ENCODE measurements at places on chromosomes 5 and 9. TPM values are rescaled to one million over a fixed set of nuclear protein-coding genes. Genes with fewer than 3 reads are reported as not detected.
A peak's percentile ranks its signal among the peaks of the same experiment; 100 is the strongest.

- no peak for DNase-seq
Measured at GRCh38 chr5:95872346-95873268, 50.1 kb upstream of the GLRX start.

Gene FAM221B
- not detected for total RNA-seq

GRCh38 chr5:73674669-73675004 lies 48.6 kb downstream of the ARHGEF28 start:
- DNase-seq, result no peak

GRCh38 chr5:107743373-107744000 lies 72.8 kb upstream of the EFNA5 start:
- no peak for DNase-seq

Gene ADAMTS16
- total RNA-seq, result 0.06 TPM

Gene C9orf153
- not detected for total RNA-seq

DNA sequence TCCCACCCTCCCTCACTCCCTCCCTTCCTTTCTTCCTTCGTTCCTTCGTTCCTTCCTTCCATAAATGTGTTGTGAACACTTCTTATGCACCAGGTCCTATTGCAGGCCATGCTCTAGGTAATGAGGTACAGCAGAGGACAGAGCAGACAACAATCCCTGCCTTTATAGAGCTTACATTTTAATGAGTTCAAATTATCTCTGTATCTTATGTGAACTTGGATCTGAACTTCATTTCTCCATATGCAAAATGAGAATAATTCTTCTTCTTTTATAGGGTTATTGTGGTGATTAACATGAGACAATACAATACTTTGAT lies 37.2 kb downstream of the SLC27A6 start:
- DNase-seq, result no peak

GRCh38 chr9:90914868-90915483 lies 113.4 kb downstream of the SYK start:
- DNase-seq, result peak; percentile 68

Gene ABLIM3
- total RNA-seq, result 0.30 TPM

- DNase-seq, result no peak
Measured at GRCh38 chr9:79661886-79662536, 90.2 kb downstream of the TLE4 start.
